ENCODE measurements at places on chromosomes 1 and 21. TPM values are rescaled to one million over a fixed set of nuclear protein-coding genes. Genes with fewer than 3 reads are reported as not detected.

FBLIM1 gene
- total RNA-seq = not detected

PCNX2 gene
- total RNA-seq = 64.1 TPM

CXADR gene
- 0.62 TPM for total RNA-seq

ARTN gene
- total RNA-seq = 0.52 TPM

RIPPLY3 gene
- not detected for total RNA-seq

LAMC1 gene
- 0.83 TPM for total RNA-seq

NAXE gene
- 27.5 TPM for total RNA-seq

MRPS6 gene
- total RNA-seq = 21.0 TPM

SERPINC1 gene
- total RNA-seq = not detected

CNIH4 gene
- 19.1 TPM for total RNA-seq

STRIP1 gene
- total RNA-seq = 70.1 TPM

HES4 gene
- total RNA-seq = 10.5 TPM

NCDN gene
- total RNA-seq = 23.8 TPM

B3GALT2 gene
- 3.3 TPM for total RNA-seq

ROR1 gene
- not detected for total RNA-seq

ITGB2 gene
- 248 TPM for total RNA-seq

CTPS1 gene
- total RNA-seq = 56.9 TPM

LCE2A gene
- not detected for total RNA-seq

SARS1 gene
- total RNA-seq = 90.8 TPM

SPRR3 gene
- total RNA-seq = not detected

GBP4 gene
- 35.9 TPM for total RNA-seq

MYOG gene
- not detected for total RNA-seq

SH2D5 gene
- not detected for total RNA-seq

PPIAL4G gene
- total RNA-seq = 0.42 TPM

MFAP2 gene
- total RNA-seq = not detected

ITLN2 gene
- total RNA-seq = not detected

SPRR2D gene
- total RNA-seq = not detected

IQCC gene
- 3.2 TPM for total RNA-seq

TFF2 gene
- not detected for total RNA-seq

IL19 gene
- total RNA-seq = not detected

SLC45A1 gene
- total RNA-seq = 0.70 TPM

AKIRIN1 gene
- total RNA-seq = 74.2 TPM

RBP7 gene
- not detected for total RNA-seq

CYP2J2 gene
- total RNA-seq = 0.67 TPM

MYBPHL gene
- total RNA-seq = not detected

F5 gene
- total RNA-seq = 24.3 TPM

RGS2 gene
- 122 TPM for total RNA-seq

IL10 gene
- total RNA-seq = 0.20 TPM

DIRAS3 gene
- total RNA-seq = not detected

BGLAP gene
- 1.1 TPM for total RNA-seq

Data from T-helper 17 cell (primary cell).